ENCODE measurements at places on chromosomes 1 and 21.

DNA sequence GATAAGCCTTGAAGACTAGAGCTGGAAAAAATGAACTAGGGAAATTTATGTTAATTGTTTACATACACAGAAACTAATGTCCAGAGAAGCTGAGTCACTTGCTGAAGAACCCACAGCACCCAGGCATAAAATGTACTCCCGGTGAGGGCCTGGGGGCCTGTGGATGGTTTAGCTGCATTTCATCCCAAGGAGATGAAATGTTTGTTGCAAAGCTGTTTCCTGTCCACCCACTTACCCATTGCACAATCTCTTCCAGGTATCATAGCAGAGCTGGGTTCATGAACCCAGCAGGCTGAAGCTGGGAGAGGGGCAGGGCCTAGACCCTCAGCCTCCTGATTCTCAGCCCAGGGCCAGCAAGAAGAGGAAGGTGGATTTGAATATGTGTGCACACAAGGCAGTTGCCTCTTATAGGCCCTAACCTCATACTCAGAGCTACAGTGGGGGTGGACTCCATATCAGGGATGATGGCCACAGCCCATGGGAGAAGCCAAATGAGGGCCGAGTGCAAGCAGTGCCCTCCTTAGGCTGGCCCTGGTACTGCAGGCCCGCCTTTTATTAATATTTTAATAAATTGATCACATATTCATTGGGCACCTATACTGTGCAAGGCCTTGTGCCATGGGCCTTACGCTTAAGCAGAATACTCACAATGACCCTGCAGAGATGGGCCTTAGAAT is 110.8 kb downstream of the LACTBL1 start:
- DNase-seq = peak; percentile 82

DNA sequence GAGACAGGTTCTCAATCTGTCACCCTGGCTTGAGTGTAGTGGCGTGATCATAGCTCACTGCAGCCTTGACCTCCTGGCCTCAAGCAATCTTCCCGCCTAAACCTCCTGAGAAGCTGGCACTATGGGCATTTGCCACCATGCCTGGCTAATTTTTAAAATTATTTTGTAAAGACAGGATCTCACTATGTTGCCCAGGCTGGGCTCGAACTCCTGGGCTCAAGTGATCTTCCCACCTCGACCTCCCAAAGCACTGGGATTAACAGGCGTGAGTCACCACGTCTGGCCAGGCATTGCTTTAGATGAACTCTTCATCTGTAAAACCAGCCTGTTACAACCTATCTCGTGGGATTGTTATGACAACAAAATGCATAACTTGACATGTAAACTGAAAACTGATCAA is 2.4 kb downstream of the COA6 start:
- DNase-seq = no peak

DNA sequence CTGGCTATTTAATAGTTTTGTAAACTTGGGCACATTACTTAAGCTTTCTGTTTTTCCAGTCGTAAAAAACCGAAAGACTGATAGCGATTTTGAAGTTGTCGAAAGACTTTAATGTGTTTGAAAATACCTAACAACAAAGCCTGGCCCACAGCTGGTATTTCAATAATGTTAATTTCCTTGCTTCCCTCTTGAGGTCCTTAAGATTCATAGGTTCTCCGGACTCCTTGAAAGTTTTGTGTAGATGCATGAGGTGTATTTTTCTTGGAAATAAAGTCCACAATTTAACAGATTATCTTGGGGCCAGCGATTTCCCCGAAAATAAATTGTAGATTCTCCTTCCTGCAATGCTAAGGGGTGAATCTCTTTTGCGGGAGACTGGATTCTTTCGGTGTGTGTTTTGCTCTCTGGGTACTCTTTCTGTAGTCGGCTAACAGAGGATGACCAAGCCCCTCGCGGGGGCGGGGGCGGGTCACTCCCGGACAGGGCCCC is 735 bp upstream of the YTHDF2 start:
- DNase-seq = no peak

DNA sequence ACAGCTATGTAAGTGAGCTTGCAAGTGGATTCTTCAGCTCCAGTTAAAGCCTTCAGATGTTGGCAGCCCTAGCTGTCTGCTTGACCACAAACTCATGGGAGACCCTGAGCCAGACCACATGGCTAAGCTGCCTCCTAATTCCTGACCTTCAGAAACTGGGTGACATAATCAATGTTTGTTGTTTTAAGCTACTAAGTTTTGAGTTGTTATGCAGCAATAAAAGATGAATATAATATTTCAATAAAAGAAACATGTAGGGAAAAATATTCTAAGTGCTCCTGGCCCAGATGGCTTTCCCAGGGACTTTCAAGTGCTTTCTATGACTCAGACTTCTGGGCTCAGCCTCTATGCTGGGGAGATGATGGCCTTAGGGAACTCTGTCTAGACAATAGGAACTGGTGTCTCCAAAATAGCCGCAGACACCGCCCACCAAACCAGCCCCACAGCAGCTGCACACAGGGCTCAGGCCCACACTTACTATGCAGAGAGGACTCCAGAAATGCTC is 20.3 kb upstream of the AZIN2 start:
- peak; percentile 93 for DNase-seq

- peak; percentile 13 for DNase-seq
Measured at GRCh38 chr1:86258101-86258500, 101.5 kb upstream of the COL24A1 start.

DNA sequence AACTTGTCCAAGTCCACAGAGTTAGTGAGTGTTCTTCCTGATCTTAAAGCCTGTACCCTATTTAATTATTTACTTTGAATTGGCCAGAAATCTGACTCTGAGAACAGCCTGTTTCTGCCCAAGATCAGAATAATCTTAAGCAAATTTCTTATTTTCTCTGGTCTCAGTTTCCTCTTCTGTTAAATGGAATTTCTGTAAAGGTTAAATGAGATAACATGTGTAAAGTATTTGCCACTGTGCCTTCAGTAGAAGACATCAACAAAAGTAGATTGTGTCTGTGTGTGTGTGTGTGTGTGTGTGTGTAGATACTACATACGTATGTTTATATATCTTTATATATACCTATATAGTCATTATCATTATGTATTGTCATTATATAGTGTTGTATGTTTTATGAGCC is 124.2 kb upstream of the FGGY start:
- DNase-seq = no peak

GRCh38 chr1:21292984-21293536 is 2.8 kb upstream of the ECE1 start:
- no peak for DNase-seq

DNA sequence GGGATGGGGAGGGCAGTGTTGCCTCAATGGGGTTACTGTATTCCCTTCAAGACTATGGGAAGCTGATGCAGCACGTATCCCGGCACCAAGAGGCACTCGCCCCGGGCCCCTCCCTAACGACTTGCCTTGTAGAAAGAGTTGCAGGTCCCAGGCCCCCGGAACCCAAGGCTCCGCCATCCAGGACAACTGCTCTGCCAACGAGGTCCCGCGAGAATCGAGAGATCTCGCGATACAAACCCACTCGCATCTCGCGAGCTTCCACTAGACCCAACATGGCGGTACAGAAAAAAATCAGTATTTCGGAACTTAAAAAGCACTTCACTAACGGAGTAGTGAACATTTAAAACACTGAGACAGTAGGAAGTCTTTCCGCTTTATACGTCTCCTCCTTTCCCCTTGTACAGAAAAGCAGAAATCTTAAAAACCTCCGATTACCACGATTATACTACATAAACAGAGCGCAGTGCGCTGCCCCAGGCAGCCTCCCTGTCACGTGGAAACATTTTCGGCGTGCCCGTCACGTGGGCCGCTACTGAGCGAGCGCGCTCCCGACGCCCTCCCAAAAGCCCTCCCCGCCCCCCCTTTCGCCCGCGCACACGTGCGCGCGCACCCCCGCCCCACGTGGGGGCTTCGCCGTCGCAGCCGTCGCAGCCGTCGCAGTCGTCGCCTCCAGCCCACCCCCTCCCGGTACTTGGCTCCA is at the start of gene ZZZ3:
Gene ZZZ3 (minus strand): TSS at position 199 of the 700 bp plus-strand sequence. CDS start 49,304 bp downstream, outside the sequence.
- DNase-seq = peak; percentile 94

- no peak for DNase-seq
Measured at GRCh38 chr1:101064697-101065096, 39.1 kb upstream of the DPH5 start.

DNA sequence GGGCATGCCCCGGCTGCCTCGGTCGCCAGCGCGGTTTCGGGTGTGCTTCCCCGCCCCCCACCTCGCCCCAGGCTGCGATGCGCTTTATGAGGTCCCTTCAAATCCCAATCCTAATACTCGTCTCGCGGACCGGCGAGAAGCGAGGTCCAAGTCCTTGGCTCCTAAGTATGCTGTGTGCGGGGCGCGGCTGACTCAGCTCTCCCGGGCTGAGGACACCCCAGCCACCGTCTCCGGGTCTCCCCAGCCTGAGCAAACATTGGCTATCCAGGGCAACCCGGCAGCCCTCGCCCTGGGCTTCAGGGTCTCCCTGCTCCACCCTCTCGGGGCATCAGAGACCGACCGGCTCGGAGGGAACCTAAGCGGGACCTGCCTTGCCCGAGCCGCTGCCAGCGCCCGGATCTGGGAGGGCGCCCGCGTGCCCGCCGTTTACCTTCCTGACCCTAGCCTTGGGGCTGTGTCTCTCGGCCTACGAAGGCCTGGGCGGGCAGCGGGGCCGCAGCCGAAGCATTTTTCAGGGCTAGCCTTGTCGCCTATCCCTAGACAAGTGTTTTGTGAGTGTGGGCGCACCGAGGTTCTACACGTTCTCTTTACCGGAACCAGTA is 1.2 kb downstream of the ITPKB start:
- peak; percentile 49 for DNase-seq

GRCh38 chr1:212699625-212700222 is at the start of gene BATF3:
Gene BATF3 (minus strand): TSS chr1:212699840. CDS start chr1:212699762, 78 bp downstream.
- DNase-seq = peak; percentile 74

GRCh38 chr1:238119060-238119459 is 228.3 kb upstream of the ZP4 start:
- no peak for DNase-seq

DNA sequence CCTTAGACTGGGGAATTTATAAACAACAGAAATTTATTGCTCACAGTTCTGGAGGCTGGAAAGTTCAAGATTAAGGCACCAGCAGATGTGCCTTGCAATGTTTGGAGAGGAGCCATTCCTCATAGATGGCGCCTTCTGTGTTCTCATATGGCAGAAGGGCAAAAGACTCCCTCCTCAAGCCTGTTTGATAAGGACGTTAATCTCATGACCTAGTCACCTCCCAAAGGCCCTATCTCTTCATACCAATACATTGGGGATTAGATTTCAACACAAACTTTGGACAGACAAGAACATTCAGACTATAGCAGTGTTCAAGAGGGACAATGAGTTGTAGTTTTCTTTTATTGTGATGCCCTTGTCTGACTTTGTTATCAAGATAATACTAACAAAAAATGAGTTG is 34.3 kb downstream of the PSMG1 start:
- DNase-seq = no peak

GRCh38 chr21:34574601-34575529 is 40.0 kb downstream of the RCAN1 start:
- DNase-seq = peak; percentile 41

- DNase-seq = no peak
Measured at GRCh38 chr1:192601567-192601966, 26.0 kb downstream of the RGS1 start.

- no peak for DNase-seq
Measured at GRCh38 chr21:32532636-32533035, 52.7 kb downstream of the TCP10L start.

GRCh38 chr1:226123591-226124471 is 61.3 kb downstream of the H3-3A start:
- DNase-seq = peak; percentile 60

GRCh38 chr1:20339811-20340457 is 49.3 kb downstream of the VWA5B1 start:
- DNase-seq = no peak

DNA sequence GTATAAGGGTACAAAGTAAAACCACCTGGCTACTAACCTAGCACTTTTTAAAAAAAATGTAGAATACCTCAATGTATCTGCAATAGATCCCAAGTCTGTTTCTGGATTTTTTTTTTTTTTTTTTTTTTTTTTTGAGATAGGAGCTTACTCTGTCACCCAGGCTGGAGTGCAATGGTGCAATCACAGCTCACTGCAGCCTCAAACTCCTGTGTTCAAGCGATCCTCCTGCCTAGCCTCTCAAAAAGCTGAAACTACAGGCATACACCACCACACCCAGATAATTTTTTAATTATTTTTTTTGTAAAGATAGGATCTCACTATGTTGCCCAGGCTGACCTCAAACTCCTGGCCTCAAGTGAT is 537.5 kb upstream of the CAMK1G start:
- DNase-seq = no peak

DNA sequence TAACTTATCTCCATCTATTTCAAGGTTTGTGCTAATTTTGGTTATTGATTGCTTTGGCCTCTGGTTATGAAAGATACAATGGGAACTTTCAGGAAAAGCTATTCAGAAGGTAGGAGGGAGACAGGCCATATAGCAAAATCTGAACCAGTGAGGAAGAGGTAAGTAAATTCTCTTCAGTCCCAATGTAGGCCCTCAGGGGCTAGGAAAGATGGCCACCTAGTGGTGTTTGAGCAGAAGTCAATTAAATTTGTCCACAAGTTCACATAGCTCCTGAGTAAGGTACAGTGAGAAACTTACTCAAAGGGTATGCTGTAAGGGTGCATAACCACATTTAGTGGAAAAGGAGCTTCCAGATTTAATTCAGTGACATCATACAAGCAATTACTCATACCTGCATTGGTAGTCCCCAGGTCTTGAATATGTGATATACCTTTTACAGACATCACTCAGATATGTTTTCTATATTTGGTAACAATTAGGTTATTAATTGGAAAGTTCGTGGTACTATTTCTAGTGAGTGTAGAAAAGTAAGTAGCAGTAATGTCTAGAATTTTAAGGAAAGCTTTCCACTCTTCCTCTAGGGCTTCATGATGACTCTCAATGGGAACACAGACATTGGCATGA is 21.4 kb upstream of the FMO1 start:
- DNase-seq = peak; percentile 75

GRCh38 chr1:71223641-71224340 is 143.0 kb upstream of the ZRANB2 start:
- DNase-seq = no peak

DNA sequence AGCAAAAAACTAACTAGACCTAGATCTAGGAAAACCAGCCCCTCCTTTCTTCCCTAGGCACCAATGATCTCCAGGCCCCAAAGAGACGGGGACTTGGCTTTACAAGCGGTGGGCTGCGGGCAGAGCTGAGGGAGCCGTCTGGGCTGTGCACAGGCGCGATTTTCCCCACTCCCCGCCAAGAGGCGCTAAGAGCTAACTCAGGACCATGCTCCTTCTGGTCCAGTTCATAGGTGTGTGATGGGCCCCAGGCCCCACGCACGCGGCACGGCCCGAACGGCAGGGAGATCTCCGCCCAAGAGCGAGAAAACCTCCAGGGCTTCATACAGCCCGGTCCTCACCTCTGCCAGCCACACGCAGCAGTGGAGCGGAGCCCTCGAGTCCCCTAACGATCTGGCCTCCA is 7.5 kb upstream of the GPR153 start:
- no peak for DNase-seq

- no peak for DNase-seq
Measured at GRCh38 chr1:215529111-215529510, 38.0 kb upstream of the KCTD3 start.

DNA sequence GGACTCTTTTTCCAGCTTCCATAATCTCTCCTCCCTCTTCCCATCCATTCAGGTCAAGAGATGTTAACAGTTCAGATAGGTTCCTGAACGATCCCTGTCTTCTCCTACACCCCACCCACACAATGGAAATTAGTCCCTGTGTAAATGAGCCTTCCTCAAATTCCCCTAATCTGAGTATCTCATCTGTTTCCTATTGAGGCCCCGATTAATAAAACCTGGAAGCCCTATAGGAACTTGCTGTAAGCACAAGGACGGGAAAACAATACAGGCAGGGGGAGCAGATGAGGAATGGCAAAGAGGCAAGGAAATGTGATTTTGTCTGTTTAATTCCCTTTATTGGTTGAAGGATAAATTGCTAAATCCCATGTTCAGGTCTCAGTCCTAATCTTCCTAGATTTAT is 7.1 kb upstream of the GPX7 start:
- DNase-seq = no peak

Measured in AG20443 (cell line).